ENCODE measurements at places on chromosomes 4 and X.

- no peak for DNase-seq
These were observed 191.2 kb downstream of the RRAGB start for GRCh38 chrX:55908661-55909212.

DNA sequence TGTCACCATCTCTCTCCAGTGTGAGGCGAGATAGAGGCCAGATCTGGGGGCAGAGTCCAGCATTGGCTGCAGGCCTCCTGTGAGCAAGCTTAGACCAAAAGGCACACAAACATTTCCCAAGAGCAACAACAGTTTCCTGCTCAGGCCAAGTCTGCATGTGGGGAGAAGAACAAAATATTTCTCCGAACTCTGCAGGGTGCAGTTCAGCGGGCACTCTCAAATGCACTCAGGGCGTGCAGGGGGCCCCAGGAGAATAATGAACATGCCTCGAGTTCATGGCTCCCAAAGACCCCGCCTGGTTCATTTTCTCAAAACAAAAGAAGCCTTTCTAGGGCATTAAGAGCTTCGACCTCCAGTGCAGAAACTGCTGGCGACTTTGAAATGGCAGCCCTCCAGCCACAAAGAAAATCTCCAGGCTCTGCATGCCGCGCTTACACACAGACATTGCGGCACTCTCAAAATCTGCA is 57.8 kb upstream of the HELT start:
- no peak for DNase-seq

DNA sequence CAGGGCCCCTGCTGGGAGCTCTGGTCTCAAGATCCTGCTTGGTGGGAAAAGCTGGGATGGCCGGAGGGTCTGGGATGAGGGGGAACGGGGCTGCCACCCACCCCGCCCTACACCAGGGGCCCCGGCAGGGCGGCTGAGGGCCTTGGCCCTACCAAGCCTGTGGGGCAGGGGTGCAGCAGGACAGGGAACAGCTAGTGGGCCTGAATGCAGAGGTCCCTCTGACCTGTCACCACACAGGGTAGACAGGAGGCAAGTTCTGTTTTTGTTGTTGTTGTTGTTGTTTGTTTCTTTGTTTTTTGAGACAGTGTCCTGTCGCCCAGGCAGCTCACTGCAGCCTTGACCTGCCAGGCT is 332 bp upstream of the RENBP start:
- no peak for DNase-seq

DNA sequence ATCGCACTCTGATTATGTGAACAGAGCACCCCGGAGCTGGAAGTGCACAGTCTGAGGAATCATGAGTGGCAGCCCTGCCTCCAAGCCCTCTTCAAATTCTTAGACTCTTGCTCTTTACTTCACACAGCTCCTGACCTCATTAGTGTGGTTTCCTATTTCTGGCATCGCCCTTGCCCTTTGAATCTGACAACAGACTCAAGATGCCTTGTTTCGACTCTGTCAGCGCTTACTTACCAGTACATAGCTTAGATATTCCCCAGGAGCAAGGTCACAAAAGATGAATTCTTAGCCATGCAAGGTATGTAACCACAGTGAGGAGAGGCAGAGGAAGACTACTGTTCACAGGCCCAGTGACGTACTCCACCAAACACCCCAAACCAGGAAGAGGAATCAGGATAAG is 167.2 kb downstream of the KDR start:
- no peak for DNase-seq

DNA sequence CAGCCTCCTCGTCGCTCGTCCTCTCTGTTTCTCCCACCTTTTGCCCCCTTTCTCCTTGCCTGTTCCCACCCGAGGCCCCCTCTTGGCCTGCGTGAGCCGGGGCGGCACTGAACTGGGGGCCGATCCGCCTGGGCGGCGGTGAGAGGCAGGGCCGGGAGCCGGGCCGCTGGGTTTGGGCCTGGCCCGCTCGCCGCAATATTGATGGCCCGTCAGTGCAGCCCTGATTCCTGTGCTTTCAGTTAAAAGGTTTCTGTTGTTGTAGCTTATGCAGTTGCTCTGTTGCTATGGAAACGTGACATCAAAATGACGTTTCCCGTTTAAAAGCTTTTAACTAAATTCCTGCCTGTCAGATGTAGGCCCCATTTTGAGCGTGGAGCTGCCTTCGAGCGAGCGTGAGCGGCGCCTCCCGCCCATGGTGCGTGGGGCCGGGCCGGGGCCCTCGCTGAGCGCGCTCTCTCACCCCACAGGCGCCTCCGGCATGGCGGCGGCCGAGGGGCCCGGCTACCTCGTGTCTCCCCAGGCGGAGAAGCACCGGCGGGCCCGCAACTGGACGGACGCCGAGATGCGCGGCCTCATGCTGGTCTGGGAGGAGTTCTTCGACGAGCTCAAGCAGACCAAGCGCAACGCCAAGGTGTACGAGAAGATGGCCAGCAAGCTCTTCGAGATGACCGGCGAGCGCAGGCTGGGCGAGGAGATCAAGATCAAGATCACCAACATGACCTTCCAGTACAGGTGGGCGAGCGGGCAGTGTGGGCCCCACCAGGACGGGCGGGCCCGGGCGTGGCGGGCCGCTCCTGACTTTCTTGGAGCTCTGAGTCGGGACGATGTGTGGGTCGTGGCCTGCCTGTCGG is at the start of gene MSANTD1:
Gene MSANTD1, plus strand, starts transcription at position 349 of the 851 bp plus-strand sequence. Its CDS starts 64 bp downstream, at position 413.
- no peak for DNase-seq

DNA sequence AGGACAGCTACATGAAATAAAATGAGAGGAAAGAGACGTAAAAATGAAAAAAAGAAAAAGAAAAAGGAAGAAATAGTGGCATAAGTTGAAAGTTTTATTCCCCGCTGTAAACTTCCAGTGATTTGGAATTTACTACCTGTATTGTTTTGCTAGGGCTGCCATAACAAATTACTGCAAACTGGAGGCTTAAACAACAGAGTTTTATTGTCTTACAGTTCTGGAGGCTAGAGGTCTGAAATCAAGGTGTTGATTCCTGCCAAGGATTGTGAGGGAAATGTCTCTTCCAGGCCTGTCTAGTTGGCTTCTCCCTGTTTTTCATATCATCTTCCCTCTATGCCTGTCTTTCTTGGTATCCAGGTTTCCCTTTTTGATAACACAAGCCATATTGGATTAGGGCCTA is 119.4 kb upstream of the PACRGL start:
- no peak for DNase-seq

DNA sequence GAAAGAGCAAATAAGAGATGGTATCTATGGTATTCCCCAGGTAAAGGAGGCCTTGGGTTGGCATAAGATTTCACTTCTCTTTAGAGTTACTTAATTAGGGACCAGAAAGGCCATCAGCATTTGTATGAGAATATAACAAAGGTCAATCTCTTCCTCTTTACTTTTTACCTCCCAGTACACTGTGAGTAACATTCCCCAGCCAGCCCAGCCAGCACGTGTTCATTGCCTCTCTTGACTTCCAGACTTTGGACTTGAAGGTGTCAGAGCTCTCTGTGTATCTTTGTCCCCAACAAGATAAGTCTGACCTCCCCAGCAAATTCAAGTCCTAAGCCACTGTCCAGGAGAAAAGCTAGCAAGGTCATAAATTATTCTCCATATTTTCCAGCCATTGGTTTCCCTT is 110.5 kb downstream of the AR start:
- no peak for DNase-seq

- no peak for DNase-seq
These were observed 306.5 kb downstream of the CAMK2D start for GRCh38 chr4:113455061-113455460.

DNA sequence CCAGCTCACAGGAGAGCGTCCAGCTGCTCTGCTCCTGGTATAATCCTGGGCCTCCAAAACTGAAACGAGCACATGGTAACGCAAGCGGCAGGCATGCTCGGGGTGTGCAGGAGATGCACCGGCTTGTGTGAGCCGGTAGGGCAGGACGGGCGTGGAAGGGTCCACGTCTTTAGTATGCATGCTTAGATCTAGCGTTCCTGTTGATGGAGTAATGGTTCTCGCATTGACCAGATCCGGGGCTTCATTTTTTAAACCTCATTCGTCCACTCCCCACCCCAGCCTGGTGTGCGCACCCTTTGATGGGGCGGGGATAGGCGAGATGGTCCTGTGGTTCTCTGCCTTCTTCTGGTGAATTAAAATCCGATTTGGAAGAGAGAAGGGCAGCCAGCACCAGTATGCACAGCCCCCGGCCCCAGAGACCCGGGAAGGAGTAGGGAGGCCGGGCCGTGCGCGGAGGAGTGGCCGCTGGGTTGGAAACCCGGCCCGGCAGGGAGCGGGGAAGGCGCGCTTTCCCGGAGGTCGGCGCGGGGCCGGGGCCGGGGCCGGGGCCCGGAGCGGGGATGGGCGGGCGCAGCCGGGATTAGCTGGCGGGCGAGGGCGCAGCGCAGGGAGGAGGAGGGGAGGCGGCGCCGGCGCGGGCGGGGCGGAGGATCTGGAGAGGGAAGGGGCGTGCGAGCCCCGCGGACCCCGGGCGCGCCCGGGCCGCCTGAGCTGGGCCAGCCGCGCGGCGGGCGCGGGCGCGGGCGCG is 39.9 kb downstream of the FAM149A start:
- no peak for DNase-seq
